CD4-positive, alpha-beta memory T cell (primary cell): ENCODE measurements at places on chromosomes 6 and 20.

DNA sequence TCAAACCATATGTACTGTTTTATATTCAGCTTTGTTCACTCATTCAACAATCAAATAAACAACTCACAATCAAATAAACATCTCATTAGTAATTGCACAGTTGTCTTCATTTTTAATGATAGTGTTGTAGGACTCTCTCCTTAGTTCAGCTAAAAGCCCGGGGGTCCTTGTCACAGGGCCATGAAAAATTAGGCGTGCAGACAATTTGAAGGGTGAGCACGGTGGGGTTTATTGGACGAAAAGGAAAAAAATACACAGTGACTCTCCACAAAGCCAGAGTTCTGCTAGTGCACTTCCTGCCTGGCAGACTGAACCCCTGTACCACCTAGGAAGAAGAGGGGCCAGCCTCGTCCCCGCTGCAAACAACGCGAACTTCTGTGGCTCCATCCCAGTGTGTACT, 257.6 kb upstream of the FLRT3 start:
- no peak for DNase-seq

DNA sequence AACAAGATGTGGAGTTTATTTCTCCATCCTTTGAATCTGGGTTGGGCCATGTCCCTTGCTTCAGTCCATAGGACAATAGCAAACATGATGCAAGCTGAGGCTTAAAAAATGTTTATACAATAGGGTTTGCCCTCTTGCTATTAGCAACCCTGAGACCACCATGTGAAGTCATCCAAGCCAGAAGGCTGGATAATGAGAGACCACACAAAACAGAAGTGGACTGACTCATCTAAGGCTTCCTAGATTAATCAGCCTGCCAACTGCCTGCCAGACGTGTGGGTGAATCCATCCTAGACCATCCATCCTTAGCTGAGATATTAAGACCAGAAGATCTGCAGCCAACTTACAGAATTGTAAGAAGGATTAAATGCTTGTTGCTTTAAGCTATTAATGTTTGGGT, 38.1 kb upstream of the ISM1 start:
- DNase-seq: no peak

- no peak for DNase-seq
Measured at GRCh38 chr6:163327921-163328320, 86.6 kb upstream of the QKI start.

DNA sequence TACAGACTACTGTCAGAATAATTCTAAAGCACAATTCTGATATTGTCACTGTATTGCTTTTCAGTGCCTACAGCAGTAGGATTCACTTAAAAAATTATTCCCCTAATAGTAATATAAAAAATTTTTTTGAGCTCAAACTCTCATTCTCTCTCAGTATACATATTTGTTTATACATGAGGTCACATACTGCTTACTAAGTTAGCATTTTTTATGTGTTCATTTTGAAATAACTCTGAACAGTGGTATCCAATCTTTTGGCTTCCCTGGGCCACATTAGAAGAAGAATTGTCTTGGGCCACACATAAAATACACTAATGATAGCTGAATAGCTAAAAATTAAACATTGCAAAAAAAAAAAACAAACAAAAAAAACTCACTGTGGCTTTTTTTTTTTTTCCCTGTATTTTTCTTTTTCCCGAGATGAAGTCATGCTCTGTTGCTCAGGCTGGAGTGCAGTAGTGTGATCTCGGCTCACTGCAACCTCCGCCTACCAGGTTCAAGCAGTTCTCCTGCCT, 38.6 kb downstream of the ASXL1 start:
- no peak for DNase-seq

- no peak for DNase-seq
Measured at GRCh38 chr6:155968921-155969320, 513.3 kb upstream of the NOX3 start.

DNA sequence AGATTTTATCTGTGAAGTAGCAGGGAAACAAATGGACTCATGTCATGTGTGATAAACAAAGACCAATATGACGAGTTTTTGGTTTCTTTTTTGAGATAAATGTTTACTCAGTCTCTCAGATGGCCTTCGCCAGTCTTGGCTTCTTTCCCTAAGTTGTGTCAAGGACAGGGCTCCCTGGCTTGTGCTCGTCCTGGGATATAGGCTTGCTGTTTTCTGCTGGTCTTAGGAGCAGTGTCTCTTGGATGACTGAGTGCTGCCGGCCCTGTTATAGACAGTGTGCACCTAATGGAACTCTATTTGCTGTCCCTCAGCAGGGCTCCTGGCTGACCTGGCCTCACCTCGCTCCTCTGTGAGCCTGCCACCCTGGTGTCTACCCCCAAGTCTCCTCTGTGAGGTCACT, 324.1 kb upstream of the SYNCRIP start:
- DNase-seq: no peak

- no peak for DNase-seq
Measured at GRCh38 chr6:75372884-75373283, 88.3 kb upstream of the TMEM30A start.

DNA sequence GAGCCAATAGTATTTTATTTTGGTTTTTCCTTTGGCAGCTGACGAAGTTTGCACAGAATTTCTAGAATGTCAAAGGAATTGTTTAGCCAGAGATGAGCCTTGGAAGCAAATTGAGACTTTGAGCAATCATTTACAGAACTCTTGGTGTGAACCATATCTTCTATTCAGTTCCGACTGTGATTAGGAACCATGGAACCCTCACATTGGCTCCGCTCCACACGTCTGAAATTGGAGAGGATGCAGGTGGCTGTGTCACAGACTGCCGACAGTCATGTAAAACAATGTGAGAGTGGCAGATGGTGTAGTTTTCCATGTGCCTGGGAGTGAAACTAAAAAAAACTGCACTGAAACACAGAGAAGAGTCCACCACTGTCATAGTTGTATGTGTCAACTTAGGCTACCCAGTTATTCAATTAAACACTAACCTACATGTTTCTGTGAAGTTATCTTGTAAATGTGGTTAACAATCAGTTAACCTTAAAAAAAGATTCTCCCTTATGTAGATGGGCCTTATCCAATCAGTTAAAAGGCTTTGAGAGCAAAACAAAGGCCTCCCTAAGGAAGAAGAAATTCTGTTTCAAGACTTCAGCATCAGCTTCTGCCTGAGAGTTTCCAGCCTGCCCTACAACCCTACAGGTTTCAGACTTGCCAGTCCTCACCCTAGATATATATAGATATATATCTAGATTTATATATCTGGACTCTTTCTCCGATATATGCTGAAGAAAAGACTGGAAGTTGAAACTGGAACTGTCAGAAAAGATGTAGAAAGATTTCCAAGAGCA, 3.3 kb upstream of the HMGN4 start:
- no peak for DNase-seq

DNA sequence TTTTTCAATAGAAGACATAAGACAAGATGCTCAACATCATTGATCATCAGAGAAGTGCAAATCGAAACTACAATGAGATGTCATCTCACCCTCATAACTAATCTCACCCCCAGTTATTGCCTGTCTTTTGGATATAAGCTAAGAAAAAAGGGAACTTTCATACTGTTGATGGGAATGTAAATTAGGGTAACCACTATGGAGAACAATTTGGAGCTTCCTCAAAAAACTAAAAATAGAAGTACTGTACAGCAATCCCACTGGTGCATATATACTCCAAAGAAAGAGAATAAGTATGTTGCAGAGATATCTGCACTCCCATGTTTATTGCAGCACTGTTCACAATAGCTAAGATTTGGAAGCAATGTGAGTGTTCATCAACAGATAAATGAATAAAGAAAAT, 26.4 kb upstream of the PHF3 start:
- DNase-seq: no peak

DNA sequence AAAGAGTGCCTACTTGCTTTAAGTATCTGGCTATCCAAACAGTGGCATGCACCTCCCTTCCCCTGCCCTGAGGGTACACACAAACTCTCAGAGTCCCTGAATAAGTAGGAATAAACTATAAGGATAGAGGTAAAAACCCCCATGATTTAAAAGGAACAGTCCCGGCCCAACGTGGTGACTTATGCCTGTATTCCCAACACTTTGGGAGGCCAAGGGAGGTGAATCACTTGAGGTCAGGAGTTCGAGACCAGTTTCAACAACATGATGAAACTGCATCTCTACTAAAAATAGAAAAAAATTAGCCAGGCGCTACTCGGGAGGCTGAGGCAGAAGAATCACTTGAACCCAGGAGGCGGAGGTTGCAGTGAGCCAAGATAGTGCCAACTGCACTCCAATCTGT, 22.2 kb downstream of the SAMHD1 start:
- DNase-seq: no peak

DNA sequence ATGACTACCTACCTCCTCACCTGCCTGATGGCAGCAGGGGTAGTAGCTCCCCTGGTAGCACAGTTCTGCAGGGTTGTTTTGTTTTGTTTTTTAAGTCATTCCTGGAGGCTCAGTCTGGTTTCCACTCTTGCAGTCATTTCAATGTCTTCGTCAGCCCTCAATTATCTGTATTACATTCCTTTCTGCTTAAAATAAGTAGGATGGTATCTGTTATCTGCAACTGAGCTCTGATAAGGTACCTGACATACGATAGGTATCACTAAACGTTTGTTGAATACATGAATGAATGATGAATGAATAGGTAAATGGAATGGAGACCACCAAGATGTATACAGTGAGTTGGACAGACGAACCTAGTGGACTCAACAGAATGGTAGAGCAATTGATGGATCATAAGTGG, 7.2 kb upstream of the CLPSL2 start:
- no peak for DNase-seq

DNA sequence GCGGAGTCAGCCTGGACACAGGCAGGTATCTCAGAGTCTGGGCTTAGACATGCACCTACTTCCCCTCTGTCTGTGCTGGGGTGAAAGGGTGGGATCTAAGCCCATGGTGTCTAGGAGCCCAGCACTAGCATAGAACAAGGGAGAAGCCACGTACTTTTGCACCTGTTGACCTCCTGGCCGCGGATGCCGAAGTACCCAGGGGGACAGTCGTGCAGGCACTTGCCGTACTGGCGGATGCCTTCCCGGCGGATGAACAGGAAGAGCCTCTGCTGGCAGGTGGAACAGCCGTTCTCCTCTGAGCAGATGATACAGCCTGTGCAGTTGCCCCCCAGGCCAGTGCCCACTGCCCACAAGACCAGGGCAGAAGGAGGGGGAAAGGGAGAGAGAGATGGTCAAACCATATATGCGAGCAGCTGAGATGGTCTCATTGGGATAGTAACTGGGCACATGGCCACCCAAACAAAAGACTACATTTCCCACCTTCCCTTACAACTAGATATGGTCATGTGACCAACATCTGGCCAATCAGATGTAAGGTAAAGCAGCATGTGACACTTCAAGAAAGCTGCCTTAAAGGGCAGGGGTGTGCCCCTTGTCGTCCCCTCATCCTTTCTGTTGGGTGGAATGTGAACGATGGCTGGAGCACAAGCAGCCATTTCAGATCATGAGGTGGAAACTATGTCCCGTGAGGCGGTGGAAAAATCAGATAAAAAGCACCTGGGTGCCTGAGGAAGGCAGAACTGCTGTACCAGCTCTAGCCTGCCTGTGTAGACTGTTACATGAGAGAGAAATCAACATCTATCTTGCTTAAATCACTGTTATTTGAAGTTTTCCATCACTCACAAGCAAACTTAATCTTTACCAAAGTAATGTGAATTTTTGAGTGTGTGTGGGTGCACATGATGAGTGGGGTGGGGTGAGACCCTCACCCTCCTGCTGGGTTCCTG, 34.0 kb downstream of the RSPO4 start:
- no peak for DNase-seq

DNA sequence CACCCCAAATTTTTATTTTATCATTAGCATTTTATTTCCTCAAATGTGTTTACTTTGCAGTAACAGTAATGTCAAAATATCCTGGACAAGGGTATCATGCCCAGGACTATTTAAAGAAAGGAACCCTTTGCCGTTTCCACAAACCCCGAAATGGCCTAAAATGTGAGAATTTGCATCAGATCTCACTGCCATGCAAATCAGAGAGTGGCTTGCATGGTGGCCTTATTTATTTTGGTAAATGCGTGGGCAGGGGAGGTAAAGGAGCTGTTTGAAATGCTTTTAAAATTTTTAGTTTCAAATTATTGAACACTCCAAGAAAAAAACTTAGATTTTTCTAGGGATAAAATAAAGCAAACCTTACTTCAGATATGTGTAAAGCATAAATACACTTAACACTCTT, 43.8 kb downstream of the ADAT2 start:
- no peak for DNase-seq

- DNase-seq: no peak
Measured at GRCh38 chr6:130744576-130745366, 82.4 kb upstream of the SMLR1 start.

- DNase-seq: no peak
Measured at GRCh38 chr20:32635764-32636163, 38.0 kb downstream of the C20orf203 start.

DNA sequence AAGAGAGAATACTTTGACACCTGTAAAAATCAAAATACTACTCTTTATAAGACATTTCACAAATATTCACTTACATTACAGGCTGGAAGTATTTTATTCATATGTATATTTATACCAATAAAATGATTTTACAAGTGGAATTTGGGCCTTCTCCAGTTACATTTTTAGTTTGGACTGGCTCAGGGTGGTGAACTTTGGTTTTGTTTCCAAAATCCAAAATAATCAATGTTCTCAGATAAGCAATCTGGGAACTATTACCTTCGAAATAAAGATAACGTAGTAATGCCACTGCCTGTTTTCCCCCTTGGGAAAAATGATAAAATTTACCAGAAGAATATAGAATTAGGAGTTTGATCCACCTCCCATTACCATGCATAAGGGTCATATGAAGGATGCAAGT, 31.6 kb upstream of the SCGN start:
- DNase-seq: no peak

DNA sequence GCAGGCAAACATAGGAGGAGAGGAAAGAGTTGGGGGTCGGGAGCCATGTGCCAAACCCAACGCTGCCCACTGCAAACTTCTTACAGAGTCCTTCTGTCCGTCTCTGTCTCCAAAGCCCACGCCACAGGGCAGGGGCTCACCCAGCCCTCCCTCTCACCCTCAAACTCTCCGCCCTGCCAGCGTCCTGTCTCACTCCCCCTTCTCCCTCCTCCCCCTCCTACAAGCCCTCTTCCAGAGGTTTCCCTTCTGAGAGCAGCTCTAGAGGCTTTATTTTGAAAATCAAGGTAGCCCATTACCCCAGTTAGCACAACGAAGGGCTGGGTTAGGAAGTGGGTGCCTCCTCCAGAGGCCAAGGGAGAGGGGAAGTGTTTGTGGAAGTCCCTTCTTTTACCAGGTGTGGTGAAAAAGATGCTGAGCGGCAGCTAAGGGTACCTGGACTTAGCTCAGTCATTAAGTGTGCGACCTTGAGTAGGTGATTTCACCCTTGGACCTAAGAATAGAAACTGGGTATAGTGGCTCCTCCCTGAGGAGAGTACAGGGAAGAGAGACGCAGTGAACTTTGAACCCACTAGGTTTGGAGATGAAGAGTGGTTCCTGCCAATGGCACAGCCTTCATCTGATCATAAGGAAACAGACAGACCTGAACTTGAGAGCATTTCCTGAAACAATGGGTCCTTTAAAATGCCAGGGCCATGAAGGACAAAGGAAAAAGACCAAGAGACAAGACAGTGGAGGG, 123.8 kb downstream of the BANF2 start:
- no peak for DNase-seq

- DNase-seq: no peak
Measured at GRCh38 chr20:16571333-16571732, 1.9 kb downstream of the KIF16B start.
